ENCODE measurements at places on chromosomes 2 and 18. TPM values are rescaled to one million over a fixed set of nuclear protein-coding genes. Genes with fewer than 3 reads are reported as not detected.

GRCh38 chr2:238136820-238137537, 1.5 kb upstream of the KLHL30 start:
- DNase-seq = no peak

DNA sequence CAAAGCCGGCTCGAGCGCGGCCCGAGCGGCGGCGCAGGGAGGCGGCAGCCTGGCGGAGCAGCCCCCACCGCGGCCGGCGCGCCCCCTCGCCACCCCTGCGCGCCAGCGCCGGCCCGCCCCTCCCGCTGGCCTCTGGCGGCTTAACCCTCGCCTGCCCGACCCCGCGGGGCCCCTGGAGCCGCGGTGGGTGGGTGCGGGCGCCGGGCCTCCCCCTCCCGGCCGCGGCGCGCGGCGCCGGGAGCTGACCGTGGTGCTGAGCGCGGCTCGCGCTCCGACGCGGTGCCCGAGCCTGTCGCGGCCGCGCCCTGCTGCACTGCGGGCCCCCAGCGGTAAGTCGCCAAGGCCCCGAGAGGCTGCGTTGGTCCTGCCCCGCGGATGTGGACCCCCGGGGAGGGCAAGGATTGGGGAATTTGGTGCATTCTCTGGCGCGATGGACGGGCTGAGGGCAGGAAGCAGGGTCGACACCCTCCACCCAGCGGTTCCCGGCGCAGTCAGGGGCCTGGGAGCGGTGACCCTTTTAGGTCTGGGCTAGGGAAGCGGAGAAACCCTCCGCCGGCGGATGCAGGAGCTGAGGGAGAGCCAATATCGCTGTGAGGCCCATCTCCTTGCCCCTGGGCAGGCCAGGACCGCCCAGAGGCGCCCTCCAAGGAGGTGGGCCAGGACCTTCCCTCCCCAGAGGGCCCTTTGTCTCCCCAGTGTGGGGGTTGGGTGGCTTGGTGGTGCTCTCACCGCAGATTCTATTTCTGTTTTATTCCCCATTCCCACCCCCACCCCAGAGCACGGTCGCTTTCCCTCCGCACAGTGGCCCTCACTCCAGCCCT, 923 bp downstream of the AMER3 start:
- DNase-seq = no peak

GRCh38 chr18:55897091-55897689, 309.2 kb upstream of the TCF4 start:
- no peak for DNase-seq

GRCh38 chr2:109427661-109428091, 186.1 kb downstream of the SEPTIN10 start:
- DNase-seq = no peak

The SCN2A gene
- total RNA-seq = not detected

- DNase-seq = no peak
These were observed 559.7 kb downstream of the ZEB2 start for GRCh38 chr2:143960177-143960576.

The GIGYF2 gene
- 86.5 TPM for total RNA-seq

GRCh38 chr2:61920548-61920947, 15.1 kb downstream of the COMMD1 start:
- no peak for DNase-seq

GRCh38 chr2:237132799-237133198, 47.1 kb downstream of the COPS8 start:
- DNase-seq = no peak

GRCh38 chr2:112728029-112728362, 7.2 kb downstream of the NT5DC4 start:
- DNase-seq = no peak

GRCh38 chr2:9842487-9843228, 616 bp upstream of the TAF1B start:
- DNase-seq = no peak

The WDR33 gene
- 92.5 TPM for total RNA-seq

Measured in naive thymus-derived CD8-positive, alpha-beta T cell (primary cell).